AML-193 (cell line): ENCODE measurements at places on chromosomes 16 and 17.

- DNase-seq: no peak
Observed at GRCh38 chr17:929586-929985, 50.0 kb downstream of the NXN start.

DNA sequence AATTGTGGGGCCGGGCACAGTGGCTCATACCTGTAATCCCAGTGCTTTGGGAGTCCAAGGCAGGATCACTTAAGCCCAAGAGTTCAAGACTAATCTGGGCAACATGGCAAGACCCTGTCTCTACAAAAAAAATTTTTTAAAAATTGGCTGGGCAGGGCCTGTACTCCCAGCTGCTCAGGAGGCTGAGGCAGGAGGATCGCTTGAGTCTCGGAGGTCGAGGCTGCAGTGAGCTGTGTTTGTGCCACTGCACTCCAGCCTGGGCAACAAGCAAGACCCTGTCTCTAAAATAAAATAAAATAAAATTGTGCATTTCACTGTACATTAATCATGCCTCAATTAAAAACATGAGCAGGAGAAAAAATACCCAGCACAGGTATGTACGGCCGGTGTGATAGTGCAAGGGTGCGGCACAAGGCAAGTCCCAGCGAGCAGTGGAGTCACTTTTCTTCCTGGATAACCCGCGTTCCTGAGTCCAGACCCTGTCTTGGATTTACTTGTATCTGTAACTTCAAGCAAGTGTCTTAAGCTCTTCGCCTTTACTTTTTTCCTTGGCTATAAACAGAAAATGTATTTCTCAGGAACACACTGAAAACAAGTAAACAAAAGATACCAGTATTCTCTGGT lies 11.4 kb downstream of the ZDHHC7 start:
- no peak for DNase-seq

DNA sequence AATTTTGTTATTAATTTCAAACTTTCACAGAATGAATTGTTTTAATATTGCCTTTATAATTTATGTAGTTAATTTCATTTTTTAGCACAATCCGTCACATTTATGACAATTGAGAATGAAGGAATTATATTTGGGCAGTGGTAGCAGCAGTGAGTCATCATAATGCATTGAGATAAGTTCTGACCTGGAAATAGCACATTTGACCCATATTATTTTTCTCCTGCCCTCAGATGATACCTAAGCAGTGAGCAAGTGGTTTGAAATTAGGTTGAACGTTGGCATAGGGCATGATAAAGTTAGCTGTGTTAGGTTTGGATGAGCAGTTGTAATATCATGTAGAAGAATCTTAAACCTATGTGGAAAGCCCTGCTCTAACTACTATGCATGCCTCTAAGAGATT lies 1431.3 kb upstream of the CDH8 start:
- DNase-seq: no peak

GRCh38 chr16:17275076-17276009 lies 195.4 kb downstream of the XYLT1 start:
- no peak for DNase-seq

GRCh38 chr17:28177351-28177750 lies 134.9 kb downstream of the NLK start:
- no peak for DNase-seq

DNA sequence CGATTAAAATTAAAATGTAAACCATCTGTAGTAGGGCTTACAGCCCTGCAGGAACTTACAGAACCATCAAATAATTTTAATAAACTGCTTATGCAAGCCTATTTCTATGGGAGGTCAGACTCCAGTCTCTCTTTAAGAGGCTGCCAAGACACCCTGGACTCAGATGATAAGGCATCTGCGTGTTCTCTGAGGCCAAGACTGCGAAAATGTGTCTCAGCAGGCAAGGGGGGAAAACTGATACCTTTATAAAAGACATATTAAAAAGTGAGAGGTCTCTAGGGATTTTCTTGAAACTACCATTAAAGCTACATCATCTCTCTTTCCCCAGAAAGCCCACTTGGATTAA lies 32.2 kb downstream of the MPHOSPH6 start:
- DNase-seq: no peak

GRCh38 chr16:88971371-88972097 lies 5.5 kb downstream of the CBFA2T3 start:
- DNase-seq: peak; percentile 15

GRCh38 chr16:22948603-22949368 lies 134.8 kb downstream of the HS3ST2 start:
- peak; percentile 68 for DNase-seq
